ENCODE measurements at places on chromosomes 5 and 9.

DNA sequence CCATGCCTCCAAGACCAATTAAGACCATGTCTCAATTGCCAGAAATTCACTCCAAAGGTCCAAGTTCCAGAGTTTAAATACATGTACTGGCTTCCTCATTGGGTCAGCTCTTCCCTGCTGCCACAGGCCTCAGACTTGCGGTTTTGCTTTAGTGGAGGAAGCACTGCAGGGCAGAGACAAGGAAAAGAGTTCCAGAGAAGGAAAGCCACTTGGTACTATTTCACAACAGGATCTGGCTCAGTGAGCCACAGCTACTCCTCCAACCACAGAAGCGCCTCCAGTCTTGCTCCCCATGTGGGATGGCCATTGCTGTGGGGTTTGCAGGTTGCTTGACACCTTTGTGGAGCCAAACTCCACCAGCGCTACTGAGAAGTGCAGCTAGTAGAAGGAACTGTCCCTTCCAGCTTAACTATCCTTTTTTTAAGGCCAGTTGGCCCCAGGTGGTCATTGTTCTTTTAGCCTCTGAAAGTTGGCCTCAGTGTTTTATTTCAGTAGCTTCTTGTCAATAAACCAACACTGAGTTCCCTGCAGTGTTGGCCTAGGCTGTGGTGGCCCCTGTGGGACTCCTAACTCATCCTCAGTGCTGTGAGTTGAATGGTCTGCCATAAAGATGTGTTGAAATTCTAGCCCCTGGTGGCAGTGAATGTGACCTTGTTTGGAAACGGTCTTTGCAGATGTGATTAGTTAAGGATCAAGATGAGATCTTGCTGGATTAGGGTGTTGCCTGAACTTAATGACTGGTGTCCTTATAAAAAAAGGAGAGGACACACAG, 93.7 kb upstream of the DAP start:
- no peak overlapping the region for H3K27ac ChIP-seq
- no peaks in the 10 kb centered on the region for H3K27me3 ChIP-seq
- peaks cover 6% of the 10 kb centered on the region for H3K4me1 ChIP-seq
- no peak for DNase-seq

DNA sequence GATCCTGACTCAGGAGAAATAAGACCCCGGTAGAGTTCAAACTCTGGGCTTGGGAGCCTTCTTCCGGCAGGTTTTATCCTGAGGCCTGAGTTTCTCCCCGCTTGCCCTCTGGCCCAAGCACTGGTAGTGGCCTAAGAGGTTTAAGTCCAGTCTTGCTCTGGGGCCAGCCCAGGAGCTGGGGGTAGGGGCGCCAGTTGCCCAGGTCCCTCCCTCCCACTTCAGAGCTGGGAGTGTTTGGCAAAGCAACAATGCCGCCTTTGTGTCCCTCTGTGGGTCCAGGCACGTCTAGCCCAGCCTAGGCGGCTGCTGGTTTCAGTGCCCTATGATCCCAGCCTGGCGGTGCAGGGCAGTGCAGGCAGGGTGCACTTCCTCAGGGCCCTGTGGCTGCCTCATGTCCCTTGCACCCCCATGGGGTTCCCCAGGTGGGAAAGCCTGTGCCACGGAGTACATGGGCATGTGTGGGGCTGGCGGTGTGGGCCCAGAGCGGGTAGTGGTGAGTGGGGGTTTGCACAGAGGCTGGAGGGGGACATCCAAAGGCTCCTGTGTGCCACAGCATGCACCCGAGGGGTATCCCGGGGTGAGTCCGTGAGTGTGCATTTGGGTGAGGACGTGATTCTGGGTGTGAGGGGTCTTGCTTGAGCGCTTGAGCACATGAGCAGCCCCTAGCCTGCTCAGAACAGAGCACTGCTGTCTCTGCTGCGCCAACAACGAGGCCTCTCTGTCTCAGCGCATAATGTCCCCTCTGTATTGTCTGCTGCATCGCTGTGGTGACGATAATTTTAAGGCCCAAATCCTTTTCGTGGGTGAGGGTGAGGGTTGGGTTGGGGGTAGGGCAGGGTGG, 61.7 kb upstream of the PSD2 start:
- no peaks in the 10 kb centered on the region for H3K36me3 ChIP-seq
- H3K4me3 ChIP-seq: no peak overlapping the region
- no peak overlapping the region for H3K27ac ChIP-seq
- H3K27me3 ChIP-seq: no peaks in the 10 kb centered on the region
- H3K4me1 ChIP-seq: no peaks in the 10 kb centered on the region

GRCh38 chr5:74017112-74017511, 391.1 kb downstream of the ARHGEF28 start:
- H3K27ac ChIP-seq: no peak overlapping the region
- peak; percentile 31 for DNase-seq
- no peaks in the 10 kb centered on the region for H3K4me1 ChIP-seq
- no peaks in the 10 kb centered on the region for H3K36me3 ChIP-seq
- H3K4me3 ChIP-seq: no peak overlapping the region

- no peak overlapping the region for H3K4me3 ChIP-seq
- H3K4me1 ChIP-seq: peaks cover 3% of the 10 kb centered on the region
- H3K36me3 ChIP-seq: no peaks in the 10 kb centered on the region
- no peak overlapping the region for H3K27ac ChIP-seq
Measured at GRCh38 chr5:146704949-146705665, 173.4 kb downstream of the PPP2R2B start.

- H3K27ac ChIP-seq: no peak overlapping the region
- H3K4me1 ChIP-seq: peaks cover 10% of the 10 kb centered on the region
- no peak overlapping the region for H3K4me3 ChIP-seq
Measured at GRCh38 chr5:15286650-15287049, 213.3 kb upstream of the FBXL7 start.

All from fibroblast of lung (primary cell).